ENCODE measurements at places on chromosomes 3 and 15.

DNA sequence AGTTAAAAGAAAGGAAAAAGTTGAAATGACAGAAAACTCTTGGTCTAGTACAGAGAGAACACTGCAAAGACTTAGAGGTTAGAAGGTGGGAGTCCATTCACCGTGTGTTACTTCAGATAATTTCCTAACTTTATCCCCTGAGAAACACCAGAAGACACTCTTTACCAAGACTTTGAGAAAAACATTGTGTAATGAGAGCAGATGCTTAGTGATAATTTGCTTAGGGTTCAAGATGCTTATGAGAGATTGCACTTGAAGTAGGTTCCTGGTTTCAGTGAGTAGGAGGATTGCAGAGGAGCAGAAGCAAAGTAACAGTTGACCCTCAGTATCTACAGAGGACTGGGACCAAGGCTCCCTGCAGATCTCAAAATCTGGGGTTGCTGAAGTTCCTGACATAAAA is 594.1 kb downstream of the NR2F2 start:
- no peak for DNase-seq

DNA sequence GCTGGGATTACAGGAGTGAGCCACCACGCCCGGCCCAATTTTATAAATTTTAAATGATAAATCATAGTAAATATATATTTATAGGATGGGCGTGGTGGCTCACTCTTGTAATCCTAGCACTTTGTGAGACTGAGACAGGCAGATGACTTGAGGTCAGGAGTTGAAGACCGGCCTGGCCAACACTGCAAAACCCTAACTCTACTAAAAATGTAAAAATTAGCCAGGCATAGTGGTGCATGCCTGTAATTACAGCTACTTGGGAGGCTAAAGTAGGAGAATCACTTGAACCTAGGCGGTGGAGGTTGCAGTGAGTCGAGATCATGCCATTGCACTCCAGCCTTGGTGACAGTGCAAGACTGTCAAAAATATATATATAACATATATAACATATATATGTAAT is 26.4 kb downstream of the MFN1 start:
- DNase-seq = no peak

- DNase-seq = no peak
Observed at GRCh38 chr3:72756900-72757299, 91.3 kb downstream of the SHQ1 start.

- DNase-seq = no peak
Observed at GRCh38 chr3:77240072-77240650, 200.3 kb downstream of the ROBO2 start.

- no peak for DNase-seq
Observed at GRCh38 chr15:42139596-42139995, 16.8 kb downstream of the PLA2G4F start.

GRCh38 chr3:111998636-111999483 is at the start of gene TAGLN3:
Gene TAGLN3, plus strand, starts transcription at chr3:111998922. Its CDS starts 501 bp downstream, at chr3:111999423.
- no peak for DNase-seq

GRCh38 chr3:42264399-42265058 is 1.5 kb downstream of the CCK start:
- DNase-seq = no peak

DNA sequence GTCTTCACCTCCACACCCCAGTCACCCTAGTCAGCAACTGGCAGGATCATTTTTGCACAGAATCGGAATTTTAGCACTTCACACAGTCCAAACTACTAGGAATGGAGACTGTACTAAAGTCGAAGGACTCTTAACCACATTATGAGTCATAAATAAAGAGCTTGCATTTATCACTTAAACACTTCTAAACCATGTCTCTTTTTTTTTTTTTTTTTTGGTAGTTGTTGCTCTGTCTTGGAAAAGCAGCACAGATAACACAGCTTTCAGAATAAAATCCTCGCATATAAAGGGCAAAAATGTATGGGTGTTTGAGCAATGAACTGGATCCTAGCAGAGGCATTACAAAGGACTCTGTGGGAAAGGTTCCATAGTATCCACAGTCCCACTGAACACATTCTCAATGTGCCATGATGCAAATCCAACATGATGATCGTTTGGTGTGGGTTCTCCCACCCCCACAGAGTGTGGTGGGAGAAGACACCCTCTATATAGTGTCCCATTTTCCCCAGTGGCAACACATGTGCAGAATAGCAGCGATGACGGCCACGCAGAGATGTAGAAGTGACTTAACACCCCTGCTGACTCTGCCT is 47.1 kb downstream of the FOXP1 start:
- no peak for DNase-seq

DNA sequence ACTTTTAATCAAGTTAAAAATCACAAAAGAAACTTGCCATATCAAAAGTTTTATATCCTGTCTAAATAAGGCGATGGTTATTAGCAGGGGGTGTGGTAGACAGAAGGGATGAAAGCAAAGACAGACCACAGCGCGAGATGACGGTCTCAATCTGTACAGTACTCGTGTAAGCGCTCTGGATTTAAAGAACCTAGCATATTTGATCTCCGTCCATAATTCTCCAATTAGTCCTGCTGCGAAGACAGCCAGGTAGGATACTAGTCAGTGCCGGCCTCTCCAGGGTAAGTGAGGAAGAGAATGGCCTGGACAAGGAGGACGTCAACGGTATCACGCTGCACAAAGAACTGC is 701 bp downstream of the SGO1 start:
- DNase-seq = no peak

- DNase-seq = no peak
Observed at GRCh38 chr3:70067860-70068521, 68.5 kb downstream of the SAMMSON start.

- no peak for DNase-seq
Observed at GRCh38 chr3:125207949-125208568, 4.5 kb downstream of the SLC12A8 start.

- DNase-seq = no peak
Observed at GRCh38 chr3:123993818-123994217, 1.9 kb upstream of the ROPN1 start.

- no peak for DNase-seq
Observed at GRCh38 chr15:93716615-93717231, 514.6 kb upstream of the MCTP2 start.

DNA sequence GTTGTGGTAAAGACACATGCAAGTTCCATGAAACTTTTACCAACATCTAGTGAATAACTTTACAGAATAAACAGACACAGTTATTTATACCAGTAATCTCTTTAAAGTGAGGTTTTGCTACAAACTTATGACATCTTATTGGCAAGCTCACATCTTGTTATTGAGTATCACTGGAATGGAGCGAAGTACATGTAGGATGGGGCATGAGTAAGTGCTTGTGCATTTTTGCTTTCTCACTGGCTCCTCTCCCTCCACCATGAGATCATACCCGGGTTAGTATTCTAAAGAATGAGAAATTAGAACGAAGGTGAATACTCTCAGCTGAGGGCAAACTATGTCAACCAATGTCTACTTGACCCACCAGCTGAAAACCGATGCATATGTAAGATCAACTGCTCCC is 193.3 kb upstream of the ZNF717 start:
- no peak for DNase-seq

DNA sequence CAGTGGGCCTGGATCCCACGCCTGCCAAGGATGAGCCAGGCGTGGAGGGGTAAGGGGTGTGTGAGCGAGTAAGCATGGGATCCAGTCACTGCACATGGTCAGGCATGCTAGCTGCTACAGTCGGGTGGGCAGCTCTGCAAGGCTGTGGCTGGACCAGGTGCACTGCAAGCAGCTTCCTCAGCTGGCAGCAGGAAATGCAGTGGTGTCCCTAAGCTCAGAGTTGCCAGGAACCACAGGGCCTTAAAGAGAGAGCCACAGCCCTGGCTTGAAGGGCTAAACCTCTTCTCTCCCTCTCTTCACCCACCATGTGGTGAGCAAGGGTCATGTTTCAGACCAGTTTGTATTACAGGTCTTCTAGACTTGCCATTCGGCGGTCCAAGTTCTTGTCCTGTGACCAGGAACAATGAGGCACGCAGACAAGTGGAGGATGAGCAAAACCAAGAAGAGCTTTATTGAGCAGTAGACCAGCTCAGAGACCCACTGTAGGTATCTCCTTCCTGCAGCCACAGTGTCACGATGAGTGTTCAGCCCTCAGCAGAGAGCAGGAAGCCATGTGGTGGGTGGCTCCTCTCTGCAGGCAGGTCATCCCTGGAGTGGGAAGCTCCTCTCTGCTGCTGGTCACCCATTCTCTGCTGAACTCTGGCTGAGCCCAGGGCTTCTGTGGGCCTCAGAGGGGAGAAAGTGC is 511.9 kb downstream of the PYDC2 start:
- DNase-seq = no peak

GRCh38 chr3:134299185-134299887 is 48.7 kb upstream of the RYK start:
- no peak for DNase-seq

DNA sequence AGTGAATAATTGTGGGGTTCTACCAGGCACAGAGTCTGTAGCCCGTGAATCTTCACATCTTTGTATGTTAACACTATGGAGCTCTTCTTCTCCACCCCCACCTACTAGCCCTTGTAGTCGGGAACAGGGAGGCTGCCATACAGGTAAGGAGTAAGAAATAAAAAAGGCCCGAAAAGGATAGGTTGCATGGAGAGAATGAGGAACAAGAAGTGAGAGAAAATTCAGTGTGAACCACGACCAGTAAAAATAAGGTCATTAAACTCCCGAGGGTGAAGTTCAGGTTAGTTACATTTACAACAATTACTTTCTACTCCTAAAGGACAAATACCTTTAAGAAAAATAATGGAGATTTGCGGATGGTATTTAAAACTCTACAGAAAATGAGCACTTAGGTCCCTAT is 53.3 kb downstream of the OSBPL10 start:
- no peak for DNase-seq

DNA sequence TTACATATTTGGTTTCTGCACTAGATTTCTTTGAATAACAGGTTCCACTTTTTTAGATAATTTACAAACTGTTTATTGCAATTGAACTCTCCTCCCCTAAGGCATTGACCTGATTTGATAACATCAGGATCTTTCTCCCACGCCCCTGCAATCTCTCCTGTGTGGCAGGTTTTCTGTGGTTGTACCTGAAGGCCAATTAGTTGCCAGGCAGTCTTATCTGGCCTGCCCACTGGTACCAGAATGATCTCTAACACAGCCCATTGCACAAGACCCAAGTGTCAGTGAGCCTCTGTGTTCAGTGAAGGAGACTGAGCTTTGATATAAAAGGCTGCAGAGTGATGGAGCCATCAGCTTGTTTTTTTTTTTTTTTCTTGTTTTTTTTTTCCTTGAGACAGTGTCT is 3.3 kb downstream of the ACAD9 start:
- DNase-seq = no peak

- DNase-seq = no peak
Observed at GRCh38 chr3:187976365-187976900, 177.5 kb upstream of the LPP start.

DNA sequence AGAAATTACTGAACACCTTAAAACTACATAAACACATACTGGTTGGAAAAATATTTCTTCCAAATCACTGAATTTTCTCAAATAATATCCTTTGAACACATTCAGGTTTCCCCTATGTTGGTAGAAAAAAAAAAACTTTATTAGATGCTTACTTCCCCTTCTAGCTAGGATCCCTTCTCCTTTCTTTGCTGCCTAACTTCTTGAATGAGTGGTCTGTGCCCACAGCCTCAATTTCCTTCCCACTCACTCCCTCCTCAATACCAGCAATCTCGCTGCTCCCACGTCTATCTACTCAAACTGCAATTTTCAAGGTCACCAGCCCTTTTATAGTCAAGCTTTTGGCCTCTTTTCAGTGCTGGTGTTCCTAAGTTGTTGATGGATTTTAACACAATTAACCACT is 8.3 kb downstream of the CD200R1 start:
- no peak for DNase-seq

All from cortex of kidney (tissue), 1 donor.